ENCODE measurements at places on chromosomes 6 and 20.

DNA sequence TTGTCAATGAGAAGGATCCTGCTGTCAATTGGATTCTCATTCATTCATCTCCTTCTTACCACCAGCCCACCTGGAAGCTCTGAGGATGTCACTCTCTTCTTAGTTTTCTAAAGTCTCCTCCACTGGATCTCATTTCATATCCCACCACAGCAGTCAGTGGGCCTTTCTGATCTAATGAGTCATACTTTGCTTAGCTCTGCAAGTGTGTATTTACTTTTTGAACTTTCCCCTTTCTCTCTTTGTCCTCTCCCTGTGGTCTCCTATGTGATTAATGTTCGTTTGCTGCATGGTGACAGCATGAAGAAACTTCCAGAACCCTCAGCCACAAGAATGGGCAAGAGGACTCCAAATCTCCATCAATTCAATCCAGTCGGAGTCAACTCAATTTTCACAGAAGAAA is 63.6 kb upstream of the SYNDIG1 start:
- peak; percentile 11 for DNase-seq

DNA sequence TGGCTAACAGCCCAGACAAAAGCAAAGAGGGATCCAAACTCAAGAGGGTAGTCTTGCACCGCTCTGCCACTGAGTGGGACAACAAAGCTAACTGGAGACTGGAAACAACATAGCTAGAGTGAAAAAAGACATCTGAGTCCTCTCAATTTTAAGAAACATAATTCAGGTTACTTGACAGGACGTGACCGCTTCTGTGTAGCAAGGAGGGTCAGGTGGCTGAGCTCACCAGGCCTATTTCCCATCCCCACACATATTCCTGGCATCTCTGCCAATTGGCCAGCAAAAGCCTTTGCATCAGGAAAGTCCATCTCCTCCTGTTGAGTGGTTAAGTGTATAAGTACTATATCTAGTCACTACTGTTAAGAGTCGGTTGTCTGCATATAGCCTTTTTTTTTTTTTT is 25.3 kb upstream of the TBC1D20 start:
- no peak for DNase-seq

DNA sequence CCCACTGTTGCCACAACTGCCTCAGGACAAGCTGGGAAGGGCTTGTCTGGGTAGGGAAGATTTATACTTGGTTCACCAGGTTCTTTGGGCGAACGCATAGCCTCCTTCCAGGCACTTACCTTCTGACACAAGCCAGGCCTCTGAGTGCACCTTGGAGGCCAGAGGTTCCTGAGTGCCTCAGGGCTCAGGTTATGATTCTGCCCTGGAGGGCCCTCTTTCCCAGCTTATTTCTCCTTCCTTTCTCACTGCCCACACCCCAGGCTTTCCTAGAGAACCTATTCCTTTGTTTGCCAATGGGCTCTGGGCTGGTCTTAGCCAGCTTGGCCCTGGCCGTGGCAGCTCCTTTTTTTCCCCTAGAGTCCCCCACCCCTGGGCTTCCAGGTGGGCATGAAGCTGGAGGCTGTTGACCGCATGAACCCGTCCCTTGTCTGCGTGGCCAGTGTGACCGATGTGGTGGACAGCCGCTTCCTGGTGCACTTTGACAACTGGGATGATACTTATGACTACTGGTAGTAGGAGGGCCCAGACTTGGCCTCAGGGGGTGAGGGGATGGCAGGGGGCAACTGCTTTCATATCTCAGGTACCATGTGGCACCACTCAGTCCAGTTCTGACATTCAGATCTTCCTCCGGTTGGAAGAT is 25.0 kb downstream of the L3MBTL1 start:
- no peak for DNase-seq

DNA sequence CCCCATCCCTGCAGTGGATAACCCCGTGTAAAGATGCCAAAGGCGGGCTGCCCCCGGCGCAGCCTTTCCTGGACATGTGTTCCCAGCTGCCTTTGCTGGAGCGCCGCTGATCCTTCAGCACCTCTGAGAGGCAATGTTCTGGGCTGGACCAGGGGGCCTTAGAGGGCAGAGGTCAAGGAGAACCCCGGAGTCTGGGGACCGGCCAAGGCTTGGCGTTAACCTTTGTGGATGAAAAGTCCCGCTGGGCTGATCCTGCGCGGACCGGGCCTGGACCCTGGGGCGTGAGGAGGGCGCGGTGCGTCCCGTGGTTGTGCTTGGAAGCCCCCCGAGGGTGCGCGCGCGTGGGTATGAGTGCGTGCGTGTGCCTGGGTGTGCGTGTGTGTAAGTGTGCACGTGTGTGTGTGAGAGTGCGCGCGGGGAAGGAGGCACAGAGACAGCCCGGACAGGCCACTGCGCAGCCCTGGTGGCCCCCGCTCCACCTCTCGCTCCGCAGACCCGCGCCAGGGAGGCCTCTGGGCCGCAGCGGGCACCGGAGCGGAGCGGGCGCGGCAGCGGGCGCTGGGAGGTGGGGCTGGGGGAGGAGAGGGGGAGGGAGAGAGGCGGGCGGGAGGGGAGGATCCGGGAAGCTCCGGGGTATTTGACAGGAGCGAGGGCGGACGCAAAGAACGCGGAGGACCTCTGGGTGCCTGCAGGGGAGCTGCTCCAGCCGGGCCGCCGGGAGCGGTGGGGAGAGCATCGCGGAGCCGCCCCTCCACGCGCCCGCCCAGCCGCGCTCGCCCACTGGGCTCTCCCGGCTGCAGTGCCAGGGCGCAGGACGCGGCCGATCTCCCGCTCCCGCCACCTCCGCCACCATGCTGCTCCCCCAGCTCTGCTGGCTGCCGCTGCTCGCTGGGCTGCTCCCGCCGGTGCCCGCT is at the start of gene SMOC2:
Gene SMOC2, plus strand, starts transcription at position 665 of the 914 bp plus-strand sequence. Its CDS starts 187 bp downstream, at position 852.
- DNase-seq = no peak

Data from fibroblast of skin of right biceps (primary cell).